ENCODE measurements at places on chromosomes 3 and 15.

DNA sequence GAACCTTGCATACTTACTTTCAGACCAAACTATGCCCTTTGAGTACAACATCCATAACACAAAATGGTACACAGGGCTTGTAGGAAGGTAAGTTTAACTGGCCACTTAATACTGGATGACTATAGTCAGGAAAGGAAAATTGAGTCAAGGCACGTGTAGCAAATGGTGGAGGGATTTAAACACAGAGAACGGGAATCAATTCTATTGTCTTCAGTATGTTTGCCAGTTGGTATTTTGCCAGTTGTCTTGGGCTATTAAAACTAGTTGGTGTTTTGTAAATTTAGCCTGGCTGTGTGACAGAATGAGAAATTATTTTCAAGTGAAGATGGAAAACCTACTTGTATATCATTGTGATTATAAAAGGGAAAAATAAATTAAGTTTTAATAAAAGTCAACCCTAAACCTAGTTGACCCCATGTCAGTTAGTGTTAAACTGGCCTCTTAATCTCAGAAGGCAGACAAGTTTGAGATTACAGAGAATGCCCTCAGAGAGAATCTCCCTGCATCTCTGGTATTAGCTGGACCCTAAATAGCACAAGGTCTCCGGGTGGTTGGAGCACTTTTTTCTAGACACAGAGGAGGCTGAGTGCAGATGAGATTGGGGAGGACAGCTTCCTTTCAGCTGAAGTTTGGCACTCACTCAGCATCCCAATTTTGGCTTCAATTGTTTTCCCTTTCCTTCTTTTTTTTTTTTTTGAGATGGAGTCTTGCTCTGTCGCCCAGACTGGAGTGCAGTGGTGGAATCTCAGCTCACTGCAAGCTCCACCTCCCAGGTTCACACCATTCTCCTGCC, 91.2 kb downstream of the MB21D2 start:
- DNase-seq: no peak

DNA sequence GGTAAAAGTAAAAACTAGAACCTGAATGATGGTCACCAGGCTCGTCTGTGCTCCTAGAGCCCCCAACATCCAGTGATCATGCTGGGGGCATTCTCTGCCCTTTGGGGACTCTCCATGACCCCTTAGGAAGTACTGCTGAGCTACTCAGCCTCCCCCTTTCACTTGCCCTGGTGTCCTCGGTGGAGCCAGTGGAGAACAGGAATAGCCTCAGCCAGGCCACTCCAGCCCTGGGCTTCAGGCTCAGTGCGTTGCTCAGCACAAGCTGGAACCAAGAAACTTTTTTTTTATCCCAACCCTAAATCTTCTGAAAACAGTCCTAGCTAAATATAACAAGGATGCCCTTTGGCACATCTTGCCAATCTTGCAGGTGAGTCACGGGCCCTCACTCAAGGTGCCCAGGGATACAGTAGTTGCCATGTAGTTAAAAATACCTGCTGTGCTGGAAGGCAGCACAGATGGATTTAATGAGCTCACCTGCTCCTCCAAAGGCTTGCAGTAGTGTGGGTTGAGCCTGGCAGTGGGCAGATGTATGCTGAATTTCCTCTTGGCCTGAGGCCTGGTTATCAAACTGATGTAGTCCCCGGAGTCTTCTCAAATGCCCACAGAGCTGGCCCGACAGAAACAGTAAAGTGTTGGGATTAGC, 46.9 kb upstream of the TMEM158 start:
- DNase-seq: no peak

- DNase-seq: no peak
Observed at GRCh38 chr3:116270056-116270455, 175.2 kb downstream of the LSAMP start.

DNA sequence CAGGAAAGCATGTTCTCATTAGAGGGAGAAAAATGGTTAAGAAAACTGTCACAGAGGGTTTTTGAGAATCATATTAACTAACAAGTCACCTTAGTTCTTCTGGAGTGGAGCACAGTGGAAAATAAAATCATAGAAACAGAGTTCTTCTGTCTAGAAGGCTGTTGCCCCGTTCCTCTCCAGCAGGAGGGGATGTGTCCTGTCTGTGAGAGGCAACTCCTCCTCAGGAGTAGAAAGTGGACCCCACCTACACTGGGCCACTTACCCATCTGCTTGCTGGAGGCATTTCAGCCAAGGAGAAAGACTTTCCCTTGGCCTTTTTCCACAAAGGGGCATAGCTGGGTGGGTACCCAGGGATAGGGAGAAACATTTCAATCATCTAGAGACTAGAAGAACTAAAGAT, 106.6 kb downstream of the SSR3 start:
- DNase-seq: no peak

DNA sequence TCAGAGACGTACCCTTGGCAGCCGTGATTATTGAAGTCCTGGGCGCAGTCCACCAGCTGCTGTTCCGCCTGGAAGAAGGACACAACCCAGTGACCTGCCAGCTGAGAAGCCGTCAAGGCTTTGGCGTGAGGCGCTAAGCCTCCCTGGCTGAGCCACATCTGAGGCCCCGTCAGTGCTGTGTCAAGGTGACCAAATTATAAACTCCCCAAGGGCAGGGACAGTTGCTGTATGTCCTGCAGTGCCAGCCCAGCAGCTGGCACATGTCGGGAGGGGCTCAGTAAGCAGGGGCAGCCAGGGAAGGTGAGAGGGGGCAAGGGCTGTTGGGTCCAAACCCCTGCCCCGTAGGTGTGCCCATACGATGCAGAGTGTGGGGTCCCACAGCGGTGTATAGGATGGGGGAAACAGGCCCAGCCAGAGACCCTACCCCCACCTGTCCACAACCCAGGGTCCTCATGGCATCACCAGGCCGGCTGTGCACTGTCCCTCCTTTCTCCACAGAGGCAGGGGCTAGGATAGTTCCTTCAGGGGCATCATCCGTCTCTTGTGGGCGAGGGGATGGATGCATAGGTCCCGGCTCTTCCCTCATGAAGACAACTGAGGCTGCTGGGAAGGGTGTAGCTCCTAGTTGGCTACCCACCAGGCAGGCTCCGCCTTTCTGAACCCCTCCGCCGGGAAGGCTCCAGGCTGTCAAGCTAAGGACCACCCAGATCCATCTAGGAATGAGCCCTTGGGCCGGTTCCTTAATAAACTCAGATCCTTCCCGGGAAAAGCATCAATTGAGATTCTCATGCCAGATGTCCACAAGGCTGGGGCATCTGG, 13.2 kb downstream of the CTSH start:
- no peak for DNase-seq

DNA sequence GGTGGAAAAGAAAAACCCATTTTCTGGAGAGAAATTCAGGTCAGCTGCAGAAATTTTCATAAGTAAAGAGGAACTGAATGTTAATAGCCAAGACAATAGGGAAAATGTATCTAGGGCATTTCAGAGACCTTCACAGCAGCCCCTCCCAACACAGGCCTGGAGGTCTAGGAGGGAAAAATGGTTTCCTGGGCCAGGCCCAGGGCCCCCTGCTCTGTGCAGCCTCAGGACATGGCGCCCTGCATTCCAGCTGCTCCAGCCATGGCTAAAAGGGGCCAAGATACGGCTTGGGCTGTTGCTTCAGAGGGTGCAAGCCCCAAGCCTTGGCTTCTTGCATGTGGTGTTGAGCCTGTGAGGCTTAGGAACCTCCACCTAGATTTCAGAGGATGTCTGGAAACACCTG, 92.2 kb downstream of the C3orf70 start:
- DNase-seq: no peak

GRCh38 chr15:72585476-72586058, 68.9 kb upstream of the GOLGA6B start:
- DNase-seq: no peak

DNA sequence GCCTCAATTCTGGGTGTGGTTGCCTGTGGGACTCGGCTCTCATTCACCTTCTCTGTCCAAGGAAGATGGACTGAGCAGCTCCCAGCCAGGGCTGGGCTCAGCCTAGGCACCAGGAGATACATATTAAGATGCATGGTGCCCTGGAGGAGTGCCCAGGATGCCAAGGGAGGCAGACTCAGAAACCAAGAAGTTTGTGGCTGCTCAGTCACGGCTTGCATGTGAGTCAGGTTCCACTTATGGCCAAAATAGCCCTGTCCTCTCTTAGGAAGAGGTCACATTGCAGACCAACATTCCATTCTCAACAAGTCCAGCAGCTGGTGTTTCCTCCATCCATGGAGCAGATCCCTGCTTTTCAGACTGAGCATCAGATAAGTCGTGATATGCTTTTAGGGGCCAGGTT, 21.8 kb downstream of the CDCP1 start:
- no peak for DNase-seq

GRCh38 chr3:136787349-136787748, 31.6 kb upstream of the SLC35G2 start:
- no peak for DNase-seq

GRCh38 chr15:74314795-74315438, 52.5 kb downstream of the CYP11A1 start:
- DNase-seq: no peak

GRCh38 chr3:169871129-169871886, 1.6 kb upstream of the LRRC31 start:
- no peak for DNase-seq

DNA sequence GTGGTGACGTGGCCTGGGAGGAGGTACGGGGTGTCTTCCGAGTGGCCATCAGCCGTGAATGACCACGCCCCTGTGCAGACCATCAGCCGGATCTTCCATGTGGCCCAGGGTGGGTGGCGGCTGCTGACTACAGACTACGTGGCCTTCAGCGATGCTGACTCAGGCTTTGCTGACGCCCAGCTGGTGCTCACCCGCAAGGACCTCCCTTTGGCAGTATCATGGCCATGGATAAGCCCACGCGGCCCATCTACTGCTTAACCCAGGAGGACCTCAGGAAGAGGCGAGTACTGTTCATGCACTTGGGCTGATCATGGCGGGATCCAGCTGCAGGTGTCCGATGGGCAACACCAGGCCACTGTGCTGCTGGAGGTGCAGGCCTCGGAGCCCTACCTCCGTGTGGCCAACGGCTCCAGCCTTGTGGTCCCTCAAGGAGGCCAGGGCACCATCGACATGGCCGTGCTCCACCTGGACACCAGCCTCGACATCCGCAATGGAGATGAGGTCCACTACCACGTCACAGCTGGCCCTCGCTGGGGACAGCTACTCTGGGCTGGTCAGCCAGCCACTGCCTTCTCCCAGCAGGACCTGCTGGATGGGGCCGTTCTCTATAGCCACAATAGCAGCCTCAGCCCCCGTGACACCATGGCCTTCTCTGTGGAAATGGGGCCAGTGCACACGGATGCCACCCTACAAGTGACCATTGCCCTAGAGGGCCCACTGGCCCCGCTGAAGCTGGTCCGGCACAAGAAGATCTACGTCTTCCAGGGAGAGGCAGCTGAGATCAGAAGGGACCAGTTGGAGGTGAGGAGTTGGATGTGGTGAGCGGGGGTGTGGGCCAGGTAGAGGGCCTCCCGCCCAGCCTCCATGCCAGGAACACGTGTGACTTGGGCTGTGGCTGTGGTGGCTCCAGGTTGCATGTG, 178.4 kb downstream of the TBC1D2B start:
- no peak for DNase-seq

- no peak for DNase-seq
Observed at GRCh38 chr3:100407977-100408532, 6.7 kb downstream of the LNP1 start.

- no peak for DNase-seq
Observed at GRCh38 chr3:126446791-126447190, 28.9 kb downstream of the ZXDC start.

- no peak for DNase-seq
Observed at GRCh38 chr3:129560269-129560787, 17.4 kb downstream of the H1-8 start.

GRCh38 chr3:14570089-14570488, 29.9 kb upstream of the GRIP2 start:
- DNase-seq: no peak

DNA sequence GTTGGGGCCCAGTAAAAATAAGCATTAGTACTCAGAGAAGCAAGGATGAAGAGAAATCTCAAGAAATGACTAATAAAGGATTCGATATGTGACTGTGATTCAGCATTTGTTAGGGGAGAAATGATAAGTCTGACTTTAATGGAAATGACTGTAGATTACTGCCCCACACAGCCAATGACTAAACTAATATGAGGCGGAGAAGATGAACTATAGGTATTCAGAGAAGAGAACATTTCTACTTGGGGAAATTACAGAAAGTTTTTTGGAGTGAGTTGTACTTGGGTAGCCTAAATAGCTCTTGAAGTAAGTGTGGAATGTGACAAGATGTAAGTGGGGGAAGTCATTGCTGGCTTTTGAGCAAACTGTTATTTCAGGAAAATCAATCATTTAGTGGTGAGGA, 380.0 kb downstream of the PDCD6IP start:
- no peak for DNase-seq

GRCh38 chr3:175646865-175647264, 787.7 kb downstream of the NAALADL2 start:
- no peak for DNase-seq

GRCh38 chr3:70028361-70028760, 28.8 kb downstream of the SAMMSON start:
- no peak for DNase-seq

DNA sequence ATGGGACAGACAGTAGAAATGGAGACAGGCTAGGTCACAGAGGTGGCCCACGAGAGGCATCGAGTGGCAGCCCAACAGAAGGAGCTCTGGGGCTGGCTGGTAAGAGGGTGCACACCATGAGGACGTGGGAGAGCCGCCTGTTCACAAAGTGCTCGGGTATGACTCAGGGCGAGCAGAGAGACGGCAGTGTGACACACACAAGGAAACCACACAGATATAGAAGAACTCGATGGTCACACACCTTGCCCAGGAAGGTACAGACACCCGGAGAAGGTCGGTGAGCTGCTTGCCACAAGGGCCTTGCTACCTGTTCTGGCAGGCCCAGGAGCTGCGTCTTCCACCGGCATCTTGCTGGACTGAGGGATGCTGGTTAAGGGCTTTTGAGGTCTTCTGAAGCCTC, 50.2 kb downstream of the CA12 start:
- DNase-seq: no peak

DNA sequence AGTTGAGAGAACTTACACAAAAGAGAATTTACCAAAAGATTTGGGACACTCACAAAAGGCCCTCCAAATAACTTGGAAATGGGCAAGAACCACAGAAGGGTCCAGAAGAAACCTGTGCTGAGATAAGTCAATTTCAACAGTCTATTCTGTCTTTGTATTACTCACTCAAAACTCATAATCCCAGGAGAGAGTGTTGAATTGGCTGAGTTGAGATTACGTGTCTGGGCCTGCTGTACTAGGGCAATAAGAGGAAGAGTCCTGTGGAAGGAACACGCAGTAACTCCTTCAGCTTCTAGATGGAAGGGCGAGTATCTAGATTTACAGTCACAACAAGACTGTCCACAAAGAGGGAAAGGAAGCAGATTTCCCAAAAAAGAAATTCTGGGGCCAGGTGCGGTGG, 42.5 kb upstream of the DYNC1LI1 start:
- DNase-seq: no peak

DNA sequence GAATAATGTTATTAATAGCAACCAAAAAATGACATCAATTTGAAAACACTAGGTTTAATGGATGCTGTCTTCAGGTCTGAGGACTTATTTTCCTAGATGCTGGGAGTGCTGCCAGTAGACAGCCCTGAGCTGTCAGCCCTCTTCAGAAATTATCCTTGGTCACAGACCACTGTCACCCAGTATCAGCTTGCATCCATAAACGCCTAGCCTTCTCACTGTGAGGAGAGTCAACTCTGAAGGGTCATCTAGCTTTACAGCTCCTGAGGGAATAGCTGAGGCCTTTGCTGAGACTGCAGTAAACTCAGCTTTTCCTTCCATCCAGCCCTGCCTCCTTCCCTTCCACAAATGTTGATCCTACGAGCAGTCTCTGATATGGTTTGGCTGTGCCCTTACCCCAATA, 19.4 kb upstream of the MNS1 start:
- DNase-seq: no peak

- no peak for DNase-seq
Observed at GRCh38 chr15:66573719-66574595, 8.2 kb upstream of the LCTL start.

- DNase-seq: no peak
Observed at GRCh38 chr3:157460253-157460652, 23.6 kb downstream of the PTX3 start.

Measured in D721Med (cell line).